T follicular helper cell (primary cell): ENCODE measurements at places on chromosomes 16 and 17.

DNA sequence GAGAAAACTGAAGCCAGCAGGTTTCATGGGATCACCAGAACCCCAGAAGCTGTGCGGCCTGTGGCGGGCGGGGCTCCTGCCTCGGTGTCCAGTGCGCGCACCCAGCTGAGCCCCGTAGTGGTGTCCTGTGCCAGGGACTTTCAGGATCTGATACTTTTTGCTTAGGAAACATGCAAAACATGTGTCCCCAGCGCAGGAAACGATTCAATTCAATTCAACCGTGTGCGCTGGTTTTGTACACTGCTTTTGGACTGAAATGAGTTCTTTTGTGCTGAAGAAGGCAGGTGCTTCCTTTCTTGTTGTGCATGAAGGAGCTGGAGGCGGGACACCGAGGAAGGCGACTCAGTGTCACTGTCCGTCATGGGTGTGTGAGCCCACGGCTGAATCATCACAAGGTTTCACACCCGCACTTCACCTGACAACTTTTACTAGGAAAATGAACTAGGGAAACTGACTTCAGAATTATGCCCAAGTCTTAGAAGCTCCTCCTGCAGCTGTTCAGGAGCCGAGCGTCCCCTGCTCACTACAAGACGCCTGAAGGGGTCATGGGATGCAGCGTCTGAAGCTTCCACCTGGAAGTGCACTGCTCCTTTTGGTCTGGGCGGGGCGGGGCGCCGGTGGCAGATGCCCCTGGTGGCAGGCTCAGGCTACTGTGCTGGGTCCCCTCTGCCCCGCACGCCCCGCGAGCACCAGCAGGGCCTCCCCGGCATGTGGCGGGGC is 31.4 kb upstream of the ZNF750 start:
- DNase-seq: no peak

DNA sequence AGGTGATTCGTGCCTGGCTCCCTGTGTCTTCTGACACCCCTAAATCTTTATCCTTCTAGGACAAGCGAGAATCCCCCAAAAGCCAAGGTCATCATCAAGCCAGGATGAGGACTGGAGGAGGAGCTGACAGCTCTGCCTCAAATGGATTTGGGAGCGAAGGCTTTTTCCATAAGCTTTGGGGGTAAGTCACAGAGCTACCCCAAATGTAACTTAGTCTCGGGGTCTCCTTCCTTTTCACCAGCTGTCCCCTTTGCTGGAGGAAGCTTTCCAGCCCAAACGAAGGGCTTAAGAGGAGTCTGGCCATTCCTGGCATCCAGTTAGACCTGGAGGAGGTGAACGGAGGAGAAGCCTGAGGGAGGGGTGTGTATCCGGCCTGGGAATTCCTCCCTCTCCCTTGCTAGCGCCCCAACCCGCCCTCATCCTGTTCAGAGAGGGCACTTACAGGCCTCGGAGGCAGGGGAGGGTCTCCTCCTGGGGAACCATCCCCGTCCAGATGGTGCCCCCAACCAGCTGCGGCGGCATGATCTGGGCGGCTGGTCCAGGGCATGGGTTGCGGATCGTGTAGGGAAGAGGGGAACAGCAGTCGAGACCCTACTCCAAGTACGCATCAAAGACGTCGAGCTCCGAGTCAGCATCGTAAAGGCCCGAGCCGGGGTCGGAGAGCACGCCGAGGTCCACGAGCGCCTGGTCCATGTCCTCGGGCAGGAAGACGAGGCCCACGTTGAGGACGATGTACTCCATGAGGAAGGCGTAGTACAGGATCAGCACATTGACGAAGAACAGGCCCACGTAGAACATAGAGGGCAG is 938 bp downstream of the DEXI start:
- no peak for DNase-seq

DNA sequence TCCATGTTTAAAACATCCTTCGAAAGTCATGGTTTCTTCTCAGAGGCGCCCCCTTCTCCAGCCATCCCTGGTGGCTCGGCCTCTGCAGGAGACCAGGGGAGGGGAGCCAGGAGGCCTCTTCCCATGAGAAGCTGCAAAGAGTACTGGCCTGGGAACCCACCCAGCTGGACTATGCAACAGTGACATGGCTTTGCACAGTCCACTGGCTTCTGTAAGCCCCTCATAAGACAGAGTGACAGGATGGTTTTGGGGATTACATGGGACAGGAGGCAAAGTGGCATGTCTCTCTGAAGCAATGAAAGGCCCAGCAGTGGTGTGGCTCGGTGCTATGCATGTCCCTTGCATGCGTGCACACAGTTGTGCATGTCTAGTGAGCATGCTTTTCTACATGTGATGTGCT is 99.5 kb downstream of the C16orf78 start:
- DNase-seq: no peak

DNA sequence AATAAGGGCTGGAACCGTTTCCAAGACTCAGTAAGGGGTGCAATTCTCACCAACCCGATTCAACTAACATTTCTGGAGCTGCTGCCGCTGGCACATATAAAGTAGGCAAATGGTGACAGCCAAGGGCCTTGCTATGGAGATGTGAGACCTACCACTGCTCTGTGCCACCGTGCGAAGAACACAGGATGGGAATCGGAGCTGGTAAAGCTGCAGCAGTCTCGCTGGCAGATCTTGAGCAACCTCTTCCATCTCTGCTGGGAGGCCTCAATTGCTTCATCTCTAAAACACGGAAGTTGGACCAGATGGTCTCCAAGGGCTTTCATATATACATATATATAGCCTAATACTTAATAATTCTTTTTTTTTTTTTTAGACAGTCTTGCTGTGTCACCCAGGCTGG is 128.9 kb upstream of the RCVRN start:
- no peak for DNase-seq

DNA sequence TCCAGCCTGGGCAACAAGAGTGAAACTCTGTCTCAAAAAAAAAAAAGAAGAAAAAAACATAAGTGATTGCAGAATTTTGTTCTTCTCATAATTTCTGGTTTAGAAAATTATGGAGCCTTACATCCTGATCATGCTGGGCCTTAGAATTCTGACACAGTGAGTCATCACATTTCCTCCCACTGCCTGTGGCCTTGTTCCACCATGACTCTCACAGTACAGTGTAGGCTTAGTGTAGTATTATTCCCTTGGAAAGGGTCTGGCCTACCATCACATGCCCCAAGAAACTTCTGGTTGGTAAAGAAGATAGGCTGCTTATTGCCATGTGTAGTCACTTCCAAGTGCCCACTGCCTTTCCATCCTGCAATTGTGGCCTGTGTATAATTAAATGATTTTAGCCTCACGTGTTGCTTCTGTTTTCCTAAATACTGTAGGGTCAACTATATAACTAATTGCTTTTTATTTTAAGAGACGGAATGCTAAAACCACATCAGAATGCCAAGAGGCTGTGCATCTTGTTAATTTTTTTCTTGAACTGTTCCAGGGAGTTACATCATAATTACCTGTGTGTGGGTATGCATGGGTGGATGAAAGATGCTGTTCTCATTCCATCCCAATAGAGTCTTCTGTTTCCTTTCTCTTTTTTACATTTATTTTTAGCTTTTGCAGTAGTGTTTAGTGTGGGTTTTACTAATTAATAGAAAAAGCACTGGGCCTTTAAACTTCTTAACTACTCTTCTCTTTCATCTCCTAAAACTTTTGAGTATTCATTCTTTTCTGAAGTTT is 25.9 kb downstream of the OGFOD1 start:
- DNase-seq: no peak

GRCh38 chr16:29899516-29900101 is at the start of gene SEZ6L2:
Gene SEZ6L2, minus strand, starts transcription at chr16:29899550. Its CDS starts 531 bp downstream, at chr16:29899019.
- DNase-seq: no peak
